Fibroblast of skin of left biceps (primary cell): ENCODE measurements at places on chromosomes 3 and 15.
A peak's percentile ranks its signal among the peaks of the same experiment; 100 is the strongest.

- DNase-seq: no peak
Observed at GRCh38 chr15:63749330-63749942, 84.3 kb downstream of the HERC1 start.

GRCh38 chr3:11774296-11774877, 72.3 kb downstream of the TAMM41 start:
- no peak for DNase-seq

DNA sequence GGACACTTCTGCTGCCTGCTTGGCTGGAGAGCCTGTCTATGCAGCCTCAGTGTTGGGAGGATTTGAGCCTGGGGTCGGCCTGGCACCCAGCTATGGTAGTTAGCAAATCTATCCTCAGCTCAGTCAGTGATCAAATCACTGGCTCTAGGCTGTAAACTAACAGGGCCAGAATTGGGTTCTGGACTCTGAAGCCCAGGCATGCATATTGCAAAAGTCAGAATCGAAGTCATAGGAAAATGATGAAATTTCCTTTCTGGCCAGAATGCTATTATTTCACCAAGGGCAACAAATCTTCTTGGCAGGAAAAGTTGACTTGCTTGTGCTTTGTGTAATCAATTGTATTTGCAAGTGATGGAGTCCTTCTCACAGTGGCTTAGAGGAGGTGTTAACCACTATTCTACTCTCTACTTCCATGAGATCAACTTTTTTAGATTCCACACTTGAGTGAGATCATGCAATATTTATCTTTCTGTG, 482.6 kb upstream of the TPRG1 start:
- peak; percentile 93 for DNase-seq

- DNase-seq: no peak
Observed at GRCh38 chr15:81478354-81478753, 104.3 kb upstream of the TMC3 start.

- DNase-seq: no peak
Observed at GRCh38 chr3:172666181-172666872, 44.5 kb downstream of the NCEH1 start.

DNA sequence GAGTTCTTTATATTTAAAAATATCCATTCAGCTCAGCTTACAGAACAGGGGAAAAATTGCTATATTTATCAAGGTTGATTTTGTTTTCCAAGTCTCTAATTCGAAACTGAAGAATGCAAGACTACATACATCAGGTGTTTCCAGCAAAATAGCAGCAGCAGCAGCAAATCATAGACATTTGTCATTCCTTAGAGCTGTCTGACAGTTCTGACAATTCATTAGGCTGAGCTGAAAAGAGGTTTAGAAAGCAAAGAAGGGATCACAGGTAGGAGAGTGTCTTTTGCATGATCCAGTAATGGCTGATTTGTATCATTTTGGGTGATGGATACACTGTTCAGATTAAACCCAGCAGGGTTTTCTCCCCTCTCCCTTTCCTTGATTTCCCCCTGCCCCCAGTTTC, 545.7 kb downstream of the MCTP2 start:
- no peak for DNase-seq

DNA sequence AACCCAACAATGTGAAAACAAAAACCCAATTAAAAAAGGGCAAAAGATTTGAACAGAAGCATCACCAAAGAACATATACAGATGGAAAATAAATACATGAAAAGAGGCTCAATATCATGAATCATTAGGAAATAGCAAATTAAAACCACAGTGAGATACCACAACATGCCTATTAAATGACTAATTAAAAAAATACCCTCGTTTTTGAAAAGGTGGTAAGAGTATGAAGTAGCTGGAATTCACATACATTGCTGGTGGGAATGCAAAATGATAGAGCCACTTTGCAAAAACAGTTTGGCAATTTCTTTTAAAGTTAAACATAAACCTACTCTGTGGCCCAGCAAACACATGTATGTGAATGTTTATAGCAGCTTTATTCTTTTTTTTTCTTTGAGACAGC, 75.8 kb downstream of the B3GNT5 start:
- peak; percentile 21 for DNase-seq

DNA sequence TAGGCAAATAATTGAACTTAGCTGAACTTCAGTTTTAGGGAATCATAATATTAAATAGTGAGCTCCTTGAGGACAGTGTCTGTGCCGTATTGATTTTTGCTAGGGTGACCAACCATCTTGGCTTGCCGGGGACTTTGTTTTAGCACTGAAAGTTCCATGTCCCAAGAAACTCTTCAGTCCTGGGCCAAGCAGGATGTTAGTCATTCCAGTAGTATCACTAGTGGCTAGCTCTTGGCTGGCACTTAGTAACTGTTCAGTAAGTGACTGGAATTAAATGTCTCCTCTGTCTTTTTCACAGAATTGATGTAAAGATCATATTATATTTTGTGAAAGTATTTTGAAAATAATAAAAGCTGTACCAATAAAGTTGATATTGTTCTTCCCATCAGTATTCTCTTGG, 42.3 kb downstream of the RSRC1 start:
- DNase-seq: no peak

DNA sequence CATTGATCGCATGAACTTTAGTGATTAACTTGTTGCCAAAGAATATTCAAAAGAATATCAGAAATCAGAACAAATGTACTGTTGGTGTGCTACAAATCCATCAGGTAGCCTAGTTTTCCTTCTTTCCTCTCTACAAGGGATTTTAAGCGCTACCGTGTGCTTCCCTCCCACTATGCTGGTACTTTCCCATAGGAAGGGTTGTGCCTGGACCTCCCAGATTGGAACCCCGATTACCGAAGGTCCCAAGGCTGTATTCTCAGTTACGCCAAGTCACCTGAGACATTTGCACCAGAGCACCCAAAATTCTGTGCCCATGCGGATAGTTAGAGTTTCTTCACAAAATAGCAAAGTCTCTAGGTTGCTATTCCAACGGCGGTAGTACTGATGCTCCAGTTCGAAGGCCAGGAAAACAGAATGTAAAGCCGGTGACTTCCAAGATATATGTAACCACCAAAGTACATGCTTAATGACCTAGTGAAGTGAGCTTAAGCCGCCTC, 23.4 kb upstream of the GATM start:
- no peak for DNase-seq

GRCh38 chr15:100861511-100861991, 18.1 kb upstream of the ALDH1A3 start:
- no peak for DNase-seq

DNA sequence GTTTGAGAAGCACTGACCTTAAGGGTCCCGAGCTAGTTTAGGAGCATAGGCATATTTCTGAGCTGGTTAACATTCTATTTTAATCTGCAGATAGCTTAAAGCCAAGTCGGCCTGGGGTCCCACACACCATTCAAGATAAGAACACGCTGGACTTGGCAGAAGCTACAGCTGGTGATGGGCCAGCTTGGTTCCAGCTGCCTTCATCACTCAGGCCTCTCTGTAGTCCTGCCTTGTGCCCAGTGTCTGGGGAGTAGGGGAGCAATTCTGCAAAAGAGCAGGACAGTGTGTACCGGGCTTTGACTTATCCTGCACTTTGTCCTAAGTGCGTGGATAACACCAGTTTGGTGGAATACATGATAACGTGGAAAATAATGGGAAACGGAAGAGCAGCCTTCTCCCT, 164.5 kb downstream of the MEGF11 start:
- no peak for DNase-seq

- no peak for DNase-seq
Observed at GRCh38 chr3:50612970-50613846, 1.6 kb upstream of the CISH start.
